ENCODE measurements at places on chromosomes 3 and 15.

DNA sequence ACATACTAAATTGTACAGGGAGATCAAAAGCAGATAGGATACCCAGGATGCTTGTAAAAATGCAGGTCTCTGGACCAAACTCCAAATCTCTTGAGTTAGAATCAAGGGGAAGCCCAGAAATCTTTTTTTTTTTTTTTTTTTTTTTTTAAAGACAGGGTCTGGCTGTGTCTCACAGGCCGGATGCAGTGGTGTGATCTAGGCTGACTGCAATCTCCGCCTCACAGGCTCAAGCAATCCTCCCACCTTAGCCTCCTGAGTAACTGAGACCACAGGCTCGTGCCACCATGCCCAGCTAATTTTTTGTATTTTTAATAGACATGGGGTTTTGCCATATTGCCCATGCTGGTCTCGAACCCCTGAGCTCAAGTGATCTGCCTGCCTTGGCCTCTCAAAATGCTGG, 373.5 kb downstream of the SHQ1 start:
- no peak for DNase-seq

GRCh38 chr3:78879295-78879860, 888.4 kb downstream of the ROBO1 start:
- no peak for DNase-seq

DNA sequence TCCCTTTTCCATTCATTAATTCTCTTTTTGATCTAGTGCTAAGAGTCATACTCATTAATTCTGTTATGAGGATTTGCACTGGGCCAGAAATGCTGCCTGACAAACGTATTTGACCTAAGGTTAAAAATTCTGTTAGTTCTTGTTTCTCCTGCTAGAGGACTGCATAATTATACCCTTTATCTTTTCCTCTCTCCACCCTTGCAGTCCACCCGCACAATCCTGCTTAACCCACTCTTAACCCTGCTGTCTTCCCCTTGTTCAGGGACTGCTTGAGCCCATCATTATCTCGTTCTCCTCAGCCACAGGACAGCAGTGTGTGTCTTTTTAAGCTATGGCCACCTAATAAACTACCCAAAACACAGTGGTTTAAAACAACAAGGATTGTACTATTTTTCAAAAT, 31.1 kb upstream of the DYNC1LI1 start:
- no peak for DNase-seq

GRCh38 chr15:75872403-75872990, 29.2 kb downstream of the UBE2Q2 start:
- no peak for DNase-seq

DNA sequence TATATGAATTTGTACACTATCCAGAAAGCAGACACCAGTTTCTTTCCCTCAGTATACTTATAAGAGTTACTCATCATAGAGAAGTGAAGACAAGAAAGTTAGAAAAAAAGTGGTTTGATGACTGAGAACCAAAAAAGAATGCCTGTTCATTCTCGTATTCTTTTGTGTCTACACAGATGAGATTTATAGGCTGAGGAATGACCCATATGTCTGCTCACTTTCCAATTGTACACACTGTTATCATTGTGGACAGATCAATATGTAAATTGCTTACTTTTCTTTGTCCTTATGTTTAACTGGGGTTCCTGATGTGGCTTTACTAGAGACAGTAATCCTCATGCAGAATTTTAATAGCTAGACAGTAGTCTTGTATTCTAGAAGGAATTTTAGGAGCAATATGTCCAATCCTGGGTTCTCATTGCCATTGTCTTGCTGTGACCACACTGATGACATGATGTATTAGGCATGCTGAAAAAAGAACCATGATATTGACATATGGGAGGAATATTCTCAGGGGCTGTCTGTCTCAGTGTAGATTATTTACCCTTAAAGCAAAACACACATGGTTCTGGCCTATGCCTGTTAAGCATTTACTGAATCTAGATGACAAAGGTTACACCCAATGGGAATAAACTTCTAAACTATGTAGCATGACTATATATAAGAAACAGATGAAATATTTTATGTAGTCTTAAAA, 669.7 kb downstream of the ROBO1 start:
- DNase-seq = no peak

- DNase-seq = no peak
Measured at GRCh38 chr3:60250810-60251209, 1000.4 kb downstream of the FHIT start.

DNA sequence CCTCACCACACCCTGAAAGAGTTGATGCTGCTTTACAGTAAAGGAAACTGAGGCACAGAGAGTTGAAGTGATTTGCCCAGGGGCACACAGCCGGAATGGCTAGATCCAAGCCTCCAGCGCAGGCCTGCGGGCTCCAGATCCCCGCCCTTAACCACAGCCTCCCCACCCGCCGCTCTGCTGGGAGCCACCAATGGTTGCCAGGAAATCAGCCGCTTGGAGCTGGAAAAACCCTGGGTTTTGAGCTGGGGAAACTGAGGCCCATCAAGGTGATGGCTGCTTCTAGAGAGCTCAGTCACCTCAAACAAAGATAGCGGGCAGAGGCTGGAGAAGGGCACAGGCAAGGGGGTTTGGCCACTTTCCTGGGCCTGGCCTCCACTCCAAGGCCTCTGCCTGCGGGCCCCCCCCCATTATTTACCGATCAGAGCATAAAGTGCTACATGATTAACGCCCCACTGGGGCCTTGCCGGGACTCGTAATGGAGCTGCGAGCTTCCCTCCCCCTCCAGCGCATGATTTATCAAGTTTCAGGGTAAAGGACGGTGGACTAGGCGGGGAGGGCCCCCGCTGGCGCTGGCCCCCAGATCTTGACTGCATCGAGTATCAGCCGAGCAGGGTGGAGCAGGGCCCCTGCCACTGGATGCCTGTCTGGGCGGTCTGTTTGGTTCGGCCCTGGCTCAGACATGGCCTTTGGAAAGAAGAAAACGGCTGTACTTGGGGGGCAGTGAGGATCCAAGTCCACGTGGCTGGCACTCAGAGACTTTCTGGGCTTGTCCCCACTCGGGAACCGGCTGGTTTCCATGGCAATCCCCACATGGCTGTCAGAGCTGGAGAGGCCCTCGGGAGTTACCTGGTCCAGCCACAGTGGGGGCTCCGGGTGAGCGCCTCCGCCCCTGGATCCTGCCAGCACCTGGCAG, 9.1 kb downstream of the PLXND1 start:
- no peak for DNase-seq

DNA sequence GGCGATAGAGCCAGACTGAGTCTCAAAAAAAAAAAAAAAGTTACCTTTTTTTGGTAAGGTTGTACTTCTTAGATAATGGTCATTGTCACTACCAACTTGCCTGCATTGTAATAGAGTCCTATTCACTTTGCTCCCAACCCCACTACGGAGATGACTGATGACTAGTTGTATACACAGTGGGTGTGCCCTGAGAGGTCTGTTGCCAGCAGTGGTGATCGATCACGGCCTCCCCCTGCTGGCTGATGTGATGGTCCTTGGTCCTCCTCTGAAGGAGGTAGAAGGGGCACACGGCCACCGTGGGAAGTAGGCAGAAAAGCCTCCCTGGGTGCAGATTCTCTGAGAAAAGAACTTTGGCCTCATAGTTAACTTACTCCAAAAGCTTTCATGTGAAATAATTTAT, 10.7 kb downstream of the GCNT3 start:
- peak; percentile 8 for DNase-seq
